Activated CD4-positive, alpha-beta memory T cell treated with anti-CD3 and anti-CD28 coated beads, Interleukin-2, amount 10 ng/mL, durations not matched to agents 7 days and 5 days (primary cell): ENCODE measurements at places on chromosomes 6 and 20.

- no peak for DNase-seq
Observed at GRCh38 chr6:162058281-162058875, 669.2 kb downstream of the PRKN start.

DNA sequence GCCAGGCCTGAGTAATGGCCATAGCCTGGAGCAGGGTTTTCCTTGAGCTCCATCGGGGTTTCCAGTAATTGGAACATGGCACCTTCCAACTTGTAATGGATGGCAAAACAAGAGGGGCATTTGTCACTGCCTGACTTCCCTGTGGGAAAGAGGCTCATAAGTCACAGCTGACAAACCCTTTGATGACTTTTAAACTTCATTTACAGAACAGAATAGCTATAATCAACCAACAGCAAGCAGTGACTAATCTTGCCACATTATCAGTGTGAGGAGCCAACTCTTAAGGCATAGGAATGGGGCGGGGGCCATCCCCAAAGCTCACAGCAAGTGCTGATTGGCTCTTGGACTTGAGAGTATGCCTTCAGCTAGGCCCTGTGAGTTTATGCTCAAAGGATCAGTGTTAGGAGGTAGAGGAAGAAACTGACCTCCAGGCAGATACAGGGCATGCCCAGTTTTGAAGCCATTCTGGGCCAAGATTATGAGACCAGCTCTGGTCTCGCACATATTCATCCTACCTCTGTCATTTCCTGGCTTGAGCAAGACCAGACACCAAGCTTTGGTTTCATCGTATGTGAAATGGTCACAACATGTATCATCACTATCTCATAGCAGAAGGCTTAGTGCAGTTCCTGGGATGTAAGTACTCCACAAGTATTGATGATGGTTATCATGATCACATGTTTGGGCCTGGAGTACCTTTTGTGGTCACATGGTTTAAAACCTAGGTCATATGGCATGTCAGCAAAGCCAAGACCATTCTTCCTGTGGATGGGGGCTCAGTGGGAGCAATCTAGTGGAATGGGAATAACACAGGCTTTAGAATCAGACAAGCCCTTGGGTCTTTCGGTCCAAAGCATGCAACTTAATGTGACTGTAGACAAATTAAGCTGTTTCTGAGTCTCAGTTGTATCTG lies 49.2 kb downstream of the EIF2S2 start:
- no peak for DNase-seq

DNA sequence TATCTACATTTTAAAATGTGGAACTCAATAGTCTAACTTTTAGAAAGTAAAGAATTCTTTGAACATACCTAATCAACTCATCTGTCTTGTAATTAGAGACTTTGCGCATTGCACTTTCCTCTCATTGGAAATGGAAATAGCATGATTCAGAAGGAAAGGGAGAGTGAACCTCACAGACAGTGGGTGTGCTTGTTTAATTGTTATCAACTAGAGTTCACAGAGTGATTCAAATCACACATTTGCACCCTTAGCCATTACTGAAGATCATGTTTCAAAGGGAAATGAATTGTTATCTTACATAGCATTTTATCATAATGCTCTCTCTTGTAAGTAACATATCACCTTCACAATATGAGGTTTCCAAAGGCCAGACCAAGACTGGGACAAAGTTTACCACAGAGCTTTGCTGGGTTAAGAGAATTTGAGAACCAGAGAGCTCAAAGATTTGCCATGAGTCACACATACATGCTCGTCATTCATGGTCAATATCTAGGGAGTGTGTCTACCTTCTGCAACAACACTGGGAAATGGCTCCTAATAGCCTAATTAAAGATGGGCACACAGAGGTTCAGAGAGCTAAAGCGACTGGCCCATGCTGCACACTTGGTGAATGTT lies 21.5 kb downstream of the GSTA3 start:
- no peak for DNase-seq

DNA sequence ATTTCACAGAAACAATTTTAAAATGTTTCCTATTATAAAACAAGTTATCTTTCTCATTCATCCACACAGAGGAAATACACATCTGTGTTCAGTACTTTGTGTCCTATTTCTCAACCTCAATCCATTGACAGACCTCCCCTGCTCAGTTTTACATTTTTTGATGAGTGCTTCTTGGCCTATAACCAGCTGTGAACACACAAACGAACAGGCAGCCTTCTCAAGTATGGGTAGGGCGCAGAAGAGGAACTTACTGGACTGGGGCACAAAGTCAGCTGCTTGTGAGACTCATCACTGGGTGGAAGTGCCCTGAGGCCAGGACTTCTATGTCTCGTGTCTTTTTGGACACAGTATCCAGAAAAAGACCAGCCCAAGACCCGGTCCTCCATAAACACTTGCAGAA lies 2.8 kb downstream of the RPS6KA2 start:
- no peak for DNase-seq

GRCh38 chr6:583635-584034 lies 73.3 kb downstream of the HUS1B start:
- no peak for DNase-seq

DNA sequence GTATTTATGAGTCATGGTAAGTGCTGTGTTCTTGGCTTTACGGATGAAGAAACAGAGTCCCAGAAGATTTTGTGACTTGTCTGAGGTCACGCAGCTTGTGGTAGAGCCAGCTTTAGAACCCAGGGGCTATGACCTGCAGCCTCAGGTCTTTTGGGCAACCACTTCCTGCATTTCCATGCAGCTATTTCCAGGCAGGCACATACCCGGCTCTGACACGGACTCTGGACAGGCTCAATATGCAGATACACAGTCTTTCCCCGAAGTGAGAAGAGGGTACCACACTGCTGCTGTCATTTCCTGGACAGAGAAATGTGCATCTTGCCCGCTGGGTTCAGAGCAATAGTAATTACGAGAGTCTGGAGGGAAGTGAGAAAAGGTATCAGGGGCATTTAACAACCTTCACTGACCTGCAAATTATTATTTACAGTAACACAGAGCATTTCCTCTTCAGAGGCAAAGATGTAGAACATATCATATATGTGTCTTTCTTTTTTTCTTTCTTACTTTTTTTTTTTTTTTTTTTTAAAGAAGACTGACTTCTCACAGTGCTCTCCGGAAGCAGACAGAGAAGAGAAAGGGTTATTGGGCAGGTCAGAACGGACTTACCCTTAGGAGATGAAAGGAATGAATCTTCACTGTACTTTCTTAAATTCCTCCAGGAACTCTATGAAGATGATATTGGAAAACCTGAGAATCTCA lies 185.1 kb downstream of the CLIC5 start:
- DNase-seq: peak; percentile 77

DNA sequence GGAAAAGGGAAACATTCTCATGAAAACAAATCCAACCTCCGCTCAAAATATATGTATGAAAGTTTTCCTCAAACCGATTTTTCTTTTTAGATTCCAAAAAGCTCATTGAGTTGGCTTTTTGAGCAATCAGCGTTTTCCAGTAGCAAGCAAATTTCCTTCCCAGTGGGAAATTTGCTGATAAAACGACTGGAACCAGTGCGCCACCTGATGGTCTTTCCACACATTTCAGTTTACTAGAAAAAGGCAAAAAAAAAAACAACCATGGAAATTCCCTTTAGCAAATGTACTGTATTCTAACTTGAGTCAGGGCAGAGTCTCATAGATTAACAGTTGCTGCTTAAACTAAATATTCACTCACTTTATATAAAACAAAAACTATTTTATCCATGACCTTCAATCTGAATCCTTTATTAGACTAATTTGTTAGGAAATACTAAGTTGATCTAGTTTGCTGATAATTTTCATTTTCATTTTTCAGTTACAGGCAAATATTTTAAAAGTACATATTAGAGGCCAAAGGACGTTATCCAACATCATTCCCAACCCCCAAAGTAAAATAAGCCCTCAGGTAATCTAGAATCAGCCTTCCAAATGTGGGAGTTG lies 271.5 kb downstream of the FOXA2 start:
- no peak for DNase-seq

- no peak for DNase-seq
Observed at GRCh38 chr6:134022650-134023049, 29.8 kb downstream of the SLC2A12 start.

DNA sequence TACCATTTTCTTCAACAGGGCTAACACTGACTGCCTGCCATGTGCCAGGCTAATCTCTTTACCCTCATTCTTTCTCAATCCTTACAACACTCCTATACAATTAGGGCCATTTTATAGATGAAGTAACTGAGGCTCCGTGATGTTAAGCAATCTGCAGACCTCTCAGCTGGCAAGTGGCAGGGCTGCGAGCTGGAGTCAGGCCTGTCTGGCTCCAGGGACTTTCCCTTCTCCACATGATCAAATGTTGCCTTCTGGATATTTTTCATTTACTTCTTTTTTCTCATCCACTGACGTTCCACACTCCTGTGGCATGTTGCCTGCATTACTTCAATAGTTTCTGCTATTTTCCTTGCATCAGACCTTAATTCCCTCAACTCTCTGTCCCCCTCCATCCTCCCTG lies 55.2 kb upstream of the TAGAP start:
- no peak for DNase-seq

DNA sequence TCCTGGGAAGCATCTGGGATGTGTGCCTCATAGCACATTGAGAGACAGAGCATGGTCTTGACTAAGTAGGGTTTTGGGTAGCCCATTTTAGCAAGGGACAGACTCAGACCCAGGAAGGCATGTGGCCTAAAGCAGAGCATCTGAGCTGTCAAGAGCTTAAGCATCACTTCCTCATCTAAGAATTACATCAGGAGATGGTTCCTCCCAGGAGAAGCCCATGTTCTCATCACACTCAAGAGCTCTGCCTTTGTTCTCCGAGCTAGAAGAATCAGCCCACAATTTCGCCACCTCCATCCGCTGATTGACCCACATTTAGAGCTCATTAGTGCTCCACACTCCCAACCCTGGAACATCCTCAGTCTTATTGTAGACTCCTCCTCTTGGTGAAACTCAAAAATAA lies 68.3 kb downstream of the NPEPL1 start:
- peak; percentile 7 for DNase-seq

GRCh38 chr20:44644230-44644617 lies 7.3 kb downstream of the ADA start:
- peak; percentile 19 for DNase-seq

DNA sequence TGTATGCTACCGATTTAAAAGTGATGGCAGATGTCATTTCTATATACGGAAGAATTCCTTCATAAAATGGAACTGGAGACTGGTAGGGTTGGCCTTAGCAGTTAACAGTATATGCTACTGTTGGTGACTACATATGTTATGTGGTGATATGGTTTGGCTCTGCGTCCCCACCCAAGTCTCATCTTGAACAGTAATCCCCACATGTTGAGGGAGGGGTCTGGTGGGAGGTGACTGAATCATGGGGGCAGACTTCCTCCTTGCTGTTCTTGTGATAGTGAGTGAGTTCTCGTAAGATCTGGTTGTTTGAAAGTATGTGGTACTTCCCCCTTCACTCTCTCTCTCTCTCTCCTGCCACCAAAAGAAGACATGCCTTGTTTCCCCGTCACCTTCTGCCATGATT lies 29.6 kb downstream of the RGS17 start:
- DNase-seq: no peak

GRCh38 chr20:48359692-48360341 lies 468.0 kb downstream of the PREX1 start:
- DNase-seq: no peak

GRCh38 chr20:23624324-23624691 lies 13.4 kb downstream of the CST3 start:
- no peak for DNase-seq

DNA sequence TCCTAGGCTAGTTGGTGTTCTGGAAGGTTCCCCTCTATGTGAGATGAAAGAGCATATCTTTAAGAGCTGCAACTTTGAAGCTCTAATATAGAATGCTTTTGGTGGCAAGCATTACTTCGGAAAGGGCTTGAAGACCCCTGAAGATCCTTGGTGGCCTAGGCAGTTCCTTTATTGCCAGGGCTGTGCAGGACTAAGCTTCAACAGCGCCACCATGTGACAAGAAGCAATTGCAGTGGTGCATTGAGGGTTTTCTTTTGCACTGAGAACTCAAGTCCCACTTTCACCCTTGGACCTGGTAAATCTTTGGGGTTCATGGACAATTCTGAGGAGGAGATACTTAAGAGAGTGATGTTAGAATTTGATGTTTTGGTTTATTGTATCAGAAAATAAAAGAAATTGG lies 237.4 kb upstream of the GMDS start:
- no peak for DNase-seq

DNA sequence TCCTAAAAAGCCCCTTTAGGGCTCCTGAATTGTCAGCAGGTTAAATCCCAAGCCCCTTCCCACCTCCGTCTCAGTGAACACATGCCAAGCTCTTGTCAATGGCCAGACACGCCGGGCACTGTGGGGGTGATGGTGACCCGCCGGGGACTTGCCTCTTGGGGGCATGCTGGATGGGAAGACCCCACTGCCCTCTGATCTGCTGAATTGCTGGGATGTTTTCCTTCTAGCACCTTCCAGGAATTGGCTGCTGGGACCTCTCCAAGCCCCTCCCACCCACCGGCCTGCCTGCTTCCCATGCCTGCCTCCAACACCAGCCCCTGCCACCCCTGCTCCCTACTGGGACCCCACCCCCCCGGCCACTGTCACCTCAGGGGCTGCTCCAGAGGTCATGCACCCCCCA lies 345.9 kb downstream of the CDH4 start:
- no peak for DNase-seq

DNA sequence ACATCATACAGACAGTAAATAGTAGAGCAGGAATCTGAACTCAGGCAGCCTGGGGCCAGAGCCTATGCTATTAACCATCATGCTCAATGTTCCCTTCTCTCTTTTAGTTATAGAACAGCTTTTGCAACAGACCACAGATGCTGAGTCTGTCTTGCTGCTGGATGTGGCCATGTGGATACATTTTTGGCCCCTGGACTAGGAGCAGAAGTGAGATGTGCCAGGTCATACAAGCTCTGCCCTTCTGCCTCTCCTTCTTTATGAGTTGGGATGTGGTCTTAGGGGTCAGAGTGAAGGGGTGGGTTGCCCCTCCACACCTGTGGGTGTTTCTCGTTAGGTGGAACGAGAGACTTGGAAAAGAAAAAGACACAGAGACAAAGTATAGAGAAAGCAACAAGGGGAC lies 14.6 kb upstream of the AARS2 start:
- no peak for DNase-seq

DNA sequence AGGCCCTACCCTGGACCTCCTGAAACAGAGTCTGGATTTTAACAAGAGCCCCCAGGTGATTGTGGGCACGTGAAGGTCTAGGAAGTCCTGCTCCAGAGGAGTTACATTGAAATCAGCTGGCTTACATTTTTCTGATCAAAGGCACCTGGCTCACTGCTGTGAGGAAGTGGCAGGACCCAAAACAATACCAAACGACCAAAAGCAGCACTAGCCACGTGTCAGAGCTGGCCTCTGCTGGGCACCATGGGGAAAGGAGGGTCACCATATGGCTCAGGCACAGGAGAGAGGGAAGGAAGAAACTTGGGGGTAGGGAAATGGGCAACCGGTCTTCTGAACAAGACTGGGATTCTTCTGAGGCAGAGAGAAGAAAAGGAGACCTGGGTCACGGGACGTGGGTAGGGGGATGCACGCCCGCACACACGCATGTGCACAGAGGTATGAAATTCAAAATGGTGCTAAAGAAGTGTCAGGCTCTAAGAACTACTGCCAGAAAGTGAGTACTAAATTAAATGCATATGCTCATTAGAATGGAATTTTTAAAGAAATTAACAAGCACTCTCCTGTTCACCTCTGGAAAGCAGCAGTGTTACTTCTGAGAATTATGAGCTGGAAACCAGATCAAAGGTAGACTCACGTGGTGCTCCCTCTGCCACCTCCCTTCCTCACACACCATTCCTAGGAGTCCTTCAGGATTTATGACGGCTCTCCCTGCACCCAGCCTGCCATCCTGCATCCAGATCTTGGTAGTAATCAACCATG lies 113.6 kb downstream of the TRERF1 start:
- no peak for DNase-seq
